ENCODE measurements at places on chromosomes 4 and X.
A peak's percentile ranks its signal among the peaks of the same experiment; 100 is the strongest.

DNA sequence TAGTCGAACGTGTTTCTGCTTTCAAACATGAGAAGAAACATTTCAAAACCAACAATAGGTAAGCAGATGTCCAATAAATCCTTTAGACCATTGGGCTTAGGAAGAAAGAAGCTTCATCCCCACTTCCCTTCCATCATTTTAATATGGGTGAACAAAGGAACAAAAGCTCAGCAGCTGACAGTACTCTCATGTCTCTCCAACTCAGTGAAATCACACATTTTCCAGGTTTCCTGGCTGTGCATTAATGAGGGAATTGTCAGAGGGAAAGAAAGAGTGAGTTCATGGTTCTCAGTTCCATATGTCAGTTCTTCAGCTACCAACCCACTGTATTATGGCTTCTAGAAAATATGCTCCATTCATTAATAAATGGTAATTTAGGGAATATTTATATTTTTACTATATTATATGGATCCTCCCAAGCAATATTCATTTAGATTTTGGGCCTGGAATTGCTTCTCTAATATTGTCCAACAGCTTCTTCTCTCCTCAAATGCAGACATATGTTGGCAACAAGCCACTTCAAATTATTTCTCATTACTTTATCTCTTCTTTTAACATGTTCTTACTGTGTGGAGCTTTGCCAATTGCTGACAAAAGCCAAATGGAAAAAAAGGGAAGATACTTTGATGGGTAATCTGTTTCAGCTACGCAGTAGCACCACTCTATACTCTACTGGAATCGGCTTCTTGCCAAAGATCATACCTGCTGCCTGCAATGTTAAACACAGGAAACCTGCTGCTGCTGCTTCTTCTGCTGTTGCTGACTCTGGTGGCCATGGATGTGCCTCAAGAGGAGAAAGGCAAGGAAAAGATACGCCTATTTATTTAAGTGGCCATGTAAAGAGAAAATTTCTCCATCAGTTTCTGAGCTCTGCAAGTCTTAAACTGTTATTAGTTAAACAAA lies 1757.6 kb downstream of the ARAP2 start:
- DNase-seq = no peak

- no peak for DNase-seq
Measured at GRCh38 chr4:79625361-79625760, 217.3 kb upstream of the GK2 start.

- no peak for DNase-seq
Measured at GRCh38 chrX:3024176-3024575, 17.1 kb upstream of the ARSF start.

DNA sequence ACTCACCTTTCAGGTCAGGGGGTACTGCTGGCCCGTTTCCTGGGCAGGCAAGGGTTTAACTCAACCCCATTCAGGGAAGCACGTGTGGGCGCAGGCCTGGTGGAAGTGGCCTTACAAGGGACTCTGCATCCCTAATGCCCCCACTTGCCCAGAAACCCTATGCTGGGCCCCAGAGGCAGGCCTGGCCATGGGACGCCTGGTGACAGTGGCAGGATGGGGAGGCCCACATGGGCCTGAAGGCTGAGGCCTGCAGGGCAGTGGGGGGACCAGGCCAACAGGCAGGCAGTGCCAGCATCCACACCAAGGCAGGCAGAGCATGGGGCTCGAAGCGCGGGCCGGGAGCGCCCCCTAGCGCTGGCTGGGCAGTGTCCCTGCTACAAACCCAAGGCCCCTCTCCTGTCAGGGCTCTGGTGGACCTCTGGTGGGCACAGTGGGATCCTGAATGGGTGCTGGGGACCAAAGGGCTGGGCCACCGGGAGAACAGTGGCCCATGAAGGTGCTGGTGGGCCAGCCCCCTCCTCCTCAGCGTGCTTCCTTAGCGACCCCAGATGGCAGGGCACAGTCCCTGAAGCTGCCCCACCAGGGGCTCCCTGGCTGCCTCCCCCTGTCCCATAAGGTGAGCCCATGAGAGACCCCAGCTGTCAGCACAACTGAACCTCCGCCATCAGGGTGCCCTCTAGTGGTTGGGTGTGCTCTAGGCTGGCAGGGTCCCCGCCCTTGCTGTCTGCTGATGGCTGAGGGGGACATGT lies 16.8 kb downstream of the FGFR3 start:
- DNase-seq = peak; percentile 29

DNA sequence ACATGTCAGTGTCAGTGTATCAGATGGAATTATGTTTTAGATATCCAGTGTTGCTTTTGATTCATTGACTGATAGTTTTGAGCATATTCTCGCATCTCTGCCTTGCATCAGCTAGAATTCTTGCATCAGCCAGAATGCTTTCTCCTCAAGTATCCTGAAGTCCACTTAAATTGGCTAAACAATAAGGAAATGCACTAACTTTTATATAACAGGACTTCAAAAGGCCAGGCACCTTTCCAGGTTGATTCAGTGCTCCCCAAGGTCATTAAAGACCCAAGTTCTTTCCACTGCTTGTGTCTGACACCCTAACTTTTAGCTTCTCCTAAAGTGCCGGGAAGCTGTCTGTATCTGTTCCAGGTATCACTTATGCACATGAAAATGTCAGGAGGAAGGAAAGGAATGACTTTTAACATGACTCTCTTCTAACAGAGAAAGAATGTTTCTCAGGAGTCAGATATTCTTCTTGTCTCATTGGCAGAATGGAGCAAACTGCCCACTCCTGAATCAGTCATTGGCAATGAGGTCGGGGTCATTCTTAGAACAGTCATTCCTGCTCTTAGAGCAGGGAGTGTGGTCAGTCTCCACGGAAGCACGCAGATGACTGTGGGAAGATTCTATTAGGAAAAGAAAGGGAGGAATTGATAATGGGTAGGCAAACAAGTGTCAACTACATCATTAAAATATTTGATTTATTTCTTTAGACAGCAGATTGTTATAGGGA lies 92.9 kb upstream of the TLL1 start:
- no peak for DNase-seq

DNA sequence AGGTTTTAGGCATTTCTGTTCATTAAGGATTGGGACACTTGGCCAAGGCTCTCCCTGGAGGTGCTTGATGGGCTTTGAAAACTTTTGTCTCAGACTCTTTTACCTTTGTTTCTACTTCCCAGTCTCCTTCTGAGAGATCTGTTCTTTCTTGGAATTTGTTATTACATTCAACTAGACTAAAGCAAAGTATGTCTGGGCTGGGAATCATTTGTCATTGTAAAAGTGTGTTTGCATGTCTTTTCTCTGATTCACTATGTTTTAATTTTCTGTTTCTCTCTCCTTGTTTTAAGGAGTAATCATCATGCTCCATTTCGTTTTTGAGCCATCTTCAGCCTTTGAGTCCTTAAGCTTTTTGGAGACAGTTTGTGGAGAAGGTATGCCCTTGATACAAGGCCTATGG lies 12.2 kb upstream of the PGRMC2 start:
- no peak for DNase-seq

- DNase-seq = no peak
Measured at GRCh38 chrX:139213241-139213709, 317.3 kb upstream of the F9 start.

DNA sequence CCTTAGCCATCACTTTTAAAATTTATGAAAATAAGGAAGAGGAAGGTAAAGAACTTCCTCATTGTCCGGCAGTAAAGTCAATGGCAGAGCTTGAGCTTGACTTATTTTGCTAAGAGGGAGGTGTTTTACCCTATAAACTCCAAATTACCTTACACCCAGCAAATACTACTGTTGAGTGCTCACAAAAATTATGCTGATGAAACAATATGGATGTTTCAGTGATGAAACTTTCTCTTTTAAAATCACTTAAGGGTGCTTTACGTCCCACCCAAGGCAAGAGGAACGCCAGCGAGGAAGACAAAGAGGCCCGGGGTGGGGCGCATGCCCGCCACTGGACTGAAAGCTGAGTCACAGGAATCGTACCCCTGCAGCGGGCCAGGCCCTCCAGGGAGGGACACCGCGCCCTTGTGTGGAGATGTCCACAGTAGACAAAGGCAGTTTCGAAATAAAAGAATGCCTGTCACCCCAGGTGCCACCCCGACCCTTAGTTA lies 560 bp upstream of the TMSB4X start:
- DNase-seq = no peak

DNA sequence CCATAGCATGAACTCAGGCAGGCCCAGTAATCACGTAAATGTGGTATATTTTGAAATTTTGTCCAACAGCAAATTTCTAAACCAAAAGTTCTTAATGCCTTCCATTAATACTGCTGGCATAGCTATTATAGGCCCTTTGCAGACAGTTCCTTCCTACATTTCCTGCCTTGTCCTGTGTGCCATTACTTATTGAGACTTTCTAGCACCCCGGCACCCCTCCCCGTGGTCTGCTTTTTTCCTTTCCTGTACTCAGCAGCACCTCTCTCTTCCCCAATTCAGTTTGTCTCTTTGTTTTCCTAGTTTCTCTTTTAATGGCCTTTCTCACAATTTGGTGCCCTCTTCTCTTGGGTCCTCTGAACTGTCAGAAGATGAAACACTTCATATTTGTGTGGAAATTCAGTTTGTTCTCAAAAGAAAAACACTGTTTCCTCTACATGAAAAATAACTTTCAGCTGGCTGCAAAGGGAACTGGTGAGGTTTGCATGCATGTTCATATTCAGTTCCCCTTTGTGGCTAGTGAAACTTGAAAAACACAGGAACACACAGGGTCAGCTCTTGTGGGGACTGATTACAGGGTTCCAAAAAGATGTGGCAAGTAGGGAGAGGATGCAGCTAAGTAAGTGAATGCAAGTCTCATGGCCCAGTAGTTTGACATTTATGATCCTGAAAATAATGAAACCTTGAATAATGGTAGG lies 17.1 kb downstream of the GPR34 start:
- no peak for DNase-seq

GRCh38 chr4:152974468-152975379 lies 38.6 kb downstream of the FHDC1 start:
- DNase-seq = no peak

DNA sequence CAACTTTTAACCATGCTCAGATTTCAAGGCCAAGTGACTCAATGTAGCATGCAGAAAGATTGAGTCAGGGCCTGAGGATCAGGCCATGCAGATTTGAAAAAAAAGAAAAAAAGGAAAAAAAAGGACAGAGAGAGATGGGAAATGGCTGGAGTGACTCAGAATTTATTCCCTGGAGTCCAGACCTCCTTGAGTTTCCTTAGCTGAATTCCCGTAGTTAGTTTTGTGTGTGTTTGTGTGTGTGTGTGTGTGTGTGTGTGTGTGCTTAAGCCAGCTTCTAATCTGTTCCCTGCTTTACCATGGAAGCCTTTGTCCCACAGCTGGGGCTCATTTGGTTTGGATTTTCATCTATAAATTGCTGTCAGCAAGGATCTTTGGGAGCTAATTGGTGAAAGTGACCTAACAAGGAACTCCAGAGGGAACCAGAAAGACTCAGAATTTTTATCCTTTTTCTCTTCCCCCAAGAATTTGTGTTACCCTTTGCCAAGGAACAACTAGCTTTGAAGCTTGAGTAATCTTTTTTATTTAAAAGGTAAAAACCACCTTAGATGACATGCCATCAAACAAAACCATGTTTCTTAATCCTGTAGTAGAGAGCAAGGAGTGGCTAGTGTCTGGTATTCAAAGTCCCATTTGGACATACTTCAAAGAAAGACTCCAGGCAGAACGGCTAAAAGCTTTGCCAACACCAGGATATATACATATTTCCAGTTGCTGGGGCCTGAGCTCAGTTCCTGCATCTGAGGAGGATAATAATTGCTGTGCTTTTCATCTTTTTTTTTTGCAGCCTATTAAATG lies 109.0 kb upstream of the DDIT4L start:
- no peak for DNase-seq

- DNase-seq = no peak
Measured at GRCh38 chrX:56253832-56254703, 21.9 kb downstream of the KLF8 start.

DNA sequence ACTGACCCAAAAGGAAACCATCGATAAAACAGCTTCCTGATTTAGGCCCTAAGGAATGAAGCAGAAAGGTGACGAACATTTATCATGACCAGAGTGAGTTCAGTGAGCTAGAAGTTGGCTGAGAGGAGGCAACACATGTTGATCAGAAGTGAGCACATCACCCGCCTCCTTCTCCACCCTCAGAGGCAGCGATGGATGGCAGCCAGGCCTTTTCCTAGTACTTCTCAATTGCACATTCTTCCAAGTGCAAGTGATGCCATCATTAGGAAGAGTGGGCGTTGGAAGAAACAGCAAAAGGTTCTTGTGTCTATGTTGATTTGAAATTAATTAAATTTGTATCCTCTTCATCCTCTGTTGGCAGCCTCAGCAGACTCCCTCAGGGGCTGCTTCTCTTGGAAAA lies 51.7 kb downstream of the TMEM154 start:
- DNase-seq = no peak

- no peak for DNase-seq
Measured at GRCh38 chr4:95898226-95898625, 58.3 kb downstream of the PDHA2 start.

GRCh38 chrX:68431836-68432235 lies 1.5 kb downstream of the OPHN1 start:
- DNase-seq = no peak

GRCh38 chrX:56462389-56462788 lies 101.0 kb upstream of the UBQLN2 start:
- DNase-seq = no peak

GRCh38 chrX:1433646-1434357 lies 18.9 kb downstream of the ASMTL start:
- no peak for DNase-seq

DNA sequence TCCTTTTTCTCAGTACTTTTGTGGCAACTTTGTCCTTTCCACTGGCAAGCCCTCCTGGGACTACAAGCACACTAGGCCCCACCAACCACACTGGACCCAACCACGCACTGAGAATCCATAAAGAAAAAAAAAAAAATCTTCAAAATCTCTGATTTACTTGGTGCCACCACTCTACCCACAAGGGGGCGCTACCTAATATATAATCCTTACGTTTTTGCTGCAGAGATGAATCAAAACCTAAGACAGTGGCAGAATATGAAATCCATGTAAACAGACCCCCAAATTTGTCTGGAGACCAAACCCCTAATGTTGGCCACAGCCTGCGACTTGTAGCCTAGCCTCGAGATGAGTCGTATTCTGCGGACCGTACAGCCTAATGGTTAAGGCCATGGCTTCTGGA lies 63.5 kb upstream of the ARHGAP36 start:
- DNase-seq = no peak

- DNase-seq = no peak
Measured at GRCh38 chr4:19193274-19193981, 1058.3 kb upstream of the SLIT2 start.

DNA sequence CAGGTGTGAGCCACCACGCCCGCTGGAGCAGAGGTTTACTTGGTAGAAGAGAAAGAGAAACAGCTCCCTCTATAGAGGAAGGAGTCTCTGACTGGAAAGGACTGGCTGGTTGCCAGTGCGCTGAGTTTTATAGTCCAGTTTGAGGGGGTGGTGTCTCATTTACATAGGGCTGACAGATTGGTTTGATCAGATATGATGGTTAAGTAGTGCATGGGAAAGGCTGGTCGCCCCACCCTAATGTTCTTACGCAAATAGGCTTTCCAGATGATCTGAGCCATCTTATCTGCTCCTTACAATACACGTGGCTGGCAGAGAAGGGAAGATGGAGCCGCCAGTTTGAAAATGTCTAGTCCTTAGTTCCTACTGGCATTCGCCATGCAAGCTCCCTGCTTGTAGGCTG lies 439.5 kb downstream of the NAF1 start:
- no peak for DNase-seq
